ENCODE measurements at places on chromosomes 3 and 15.

DNA sequence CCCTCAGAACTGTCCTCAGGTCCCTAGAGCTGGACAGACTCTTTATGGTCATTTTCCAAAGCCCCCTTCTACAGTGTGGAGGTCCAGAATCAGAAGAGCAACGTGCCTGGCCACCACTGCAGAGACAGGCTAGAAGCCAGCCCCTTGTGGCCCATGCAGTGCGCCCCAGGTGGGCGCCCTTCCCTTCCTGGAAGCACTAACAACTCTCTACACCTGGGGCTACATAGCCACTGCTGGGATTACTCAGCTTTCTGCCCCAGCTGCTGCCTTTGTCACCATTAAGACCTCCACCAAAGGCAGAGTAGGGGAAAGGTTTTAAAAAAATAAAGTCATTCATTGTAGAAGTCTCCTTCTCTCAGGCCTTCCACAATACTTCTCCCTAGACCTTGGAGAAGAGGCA, 2.3 kb downstream of the RASGRP1 start:
- DNase-seq: no peak

GRCh38 chr3:47006145-47006651, 26.7 kb downstream of the NBEAL2 start:
- DNase-seq: no peak

DNA sequence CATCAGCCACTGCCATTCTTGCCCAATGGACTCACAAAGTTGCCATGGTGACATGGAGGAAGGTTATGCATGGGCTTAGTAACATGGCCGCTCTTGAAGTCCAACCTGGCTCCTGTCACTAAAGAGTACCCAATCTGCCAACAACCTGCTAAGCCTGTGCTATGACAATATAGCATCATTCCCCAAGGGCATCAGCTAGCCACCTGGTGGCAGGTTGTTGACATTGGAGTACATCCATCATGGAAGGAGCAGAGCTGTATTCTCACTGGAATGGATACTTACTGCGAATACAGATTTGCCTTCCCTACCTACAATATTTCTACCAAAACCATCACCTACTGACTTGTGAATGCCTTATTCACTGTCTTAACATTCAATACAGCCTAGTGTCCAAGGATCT, 138.9 kb upstream of the RORA start:
- DNase-seq: no peak

DNA sequence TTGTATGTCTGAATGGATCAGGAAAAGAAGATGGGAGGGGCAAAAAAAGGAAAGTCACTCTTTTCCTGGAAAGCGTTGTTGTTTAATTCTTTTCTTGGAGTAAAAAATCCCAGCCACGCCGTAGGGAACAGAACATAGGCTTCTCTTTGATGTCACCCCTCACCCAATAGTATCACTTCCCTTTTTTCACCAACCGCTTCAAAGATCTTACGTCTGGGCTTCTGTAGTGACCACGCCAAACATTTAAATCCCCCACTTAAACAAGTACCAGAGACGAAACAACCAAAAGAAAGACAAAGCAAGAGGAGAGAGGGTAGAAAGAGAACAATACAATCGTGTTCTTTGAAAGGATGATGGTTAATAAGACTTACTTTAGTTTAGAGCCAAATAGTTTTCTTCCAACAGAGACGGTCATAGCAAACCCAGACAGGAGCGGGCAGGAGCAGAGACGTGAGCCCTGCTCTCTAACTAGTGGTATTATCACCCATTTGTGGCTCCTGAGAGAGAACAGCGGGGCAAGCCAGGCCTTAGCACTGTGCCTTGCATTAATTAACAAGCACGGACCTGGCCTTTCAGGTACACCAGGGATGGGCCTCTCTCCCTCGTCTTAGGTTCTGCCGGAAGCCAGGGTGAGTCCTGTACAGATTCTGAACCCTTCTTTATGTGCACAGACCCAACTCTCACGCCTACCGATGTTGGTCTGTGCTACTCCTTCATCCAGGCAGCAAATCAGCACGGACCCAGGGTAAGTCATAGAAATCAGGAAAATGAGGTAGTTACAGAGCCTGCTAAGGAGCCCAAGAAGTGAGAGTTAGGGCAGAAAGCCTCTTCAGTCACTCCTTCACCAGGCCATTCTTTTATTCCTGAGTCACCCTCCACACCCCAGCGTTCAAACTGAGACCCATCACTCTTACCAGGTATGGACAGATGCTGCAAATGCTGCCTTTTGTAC, 28.2 kb upstream of the BCL6 start:
- no peak for DNase-seq

DNA sequence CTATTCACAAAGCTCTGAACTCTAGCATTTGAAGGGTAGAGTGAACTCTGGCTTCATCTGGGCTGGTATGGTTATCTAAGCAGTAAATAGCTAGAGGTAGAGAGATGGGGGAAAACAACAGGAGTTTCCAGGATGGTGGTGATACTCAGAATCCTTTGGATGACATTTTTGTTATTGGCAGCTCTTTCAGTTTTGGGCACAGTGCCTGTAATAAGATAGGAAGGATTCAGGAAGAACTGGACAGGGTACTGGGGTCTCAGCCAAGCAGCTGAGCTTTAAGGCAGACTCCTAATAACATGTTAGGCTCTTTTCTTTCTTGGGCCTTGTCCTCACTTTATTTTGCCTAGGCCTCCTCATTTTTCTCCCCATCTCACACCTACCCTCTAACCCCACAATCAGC, 338.5 kb downstream of the CADM2 start:
- no peak for DNase-seq

GRCh38 chr15:48300038-48300437, 31.2 kb upstream of the DUT start:
- DNase-seq: no peak

GRCh38 chr15:90161950-90162361, 39.2 kb upstream of the SEMA4B start:
- no peak for DNase-seq

DNA sequence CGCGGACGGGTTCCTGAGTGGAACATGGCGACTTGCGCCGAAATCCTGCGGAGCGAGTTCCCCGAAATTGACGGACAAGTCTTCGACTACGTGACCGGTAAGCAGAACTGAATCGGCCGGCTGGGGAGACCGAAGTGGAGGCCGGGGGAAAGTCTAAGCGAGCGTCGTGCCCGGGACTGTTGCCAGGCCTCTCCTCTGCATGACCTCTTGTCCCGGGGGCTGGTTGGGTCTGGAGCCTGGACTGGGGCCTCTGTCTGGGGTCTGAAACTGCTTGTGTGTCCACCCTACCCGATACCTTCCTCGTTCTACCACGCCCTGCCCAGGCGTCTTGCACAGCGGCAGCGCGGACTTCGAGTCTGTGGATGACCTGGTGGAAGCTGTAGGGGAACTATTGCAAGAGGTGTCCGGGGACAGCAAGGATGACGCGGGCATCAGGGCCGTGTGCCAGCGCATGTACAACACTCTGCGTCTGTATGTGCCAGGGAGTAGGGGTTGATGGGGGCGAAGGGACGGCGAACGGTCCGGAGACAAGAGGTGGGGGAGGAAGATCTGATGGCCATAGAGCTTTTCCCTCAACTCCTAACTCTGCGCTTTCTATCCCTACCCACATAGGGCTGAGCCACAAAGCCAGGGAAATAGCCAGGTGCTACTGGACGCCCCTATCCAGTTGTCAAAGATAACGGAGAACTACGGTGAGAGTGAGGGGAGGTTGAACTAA, at the start of gene ABCF3:
Gene ABCF3 (plus strand): TSS at position 16 of the 718 bp plus-strand sequence. CDS start 9 bp downstream, at position 25.
- peak; percentile 40 for DNase-seq

GRCh38 chr15:70132571-70132970, 34.9 kb upstream of the TLE3 start:
- DNase-seq: no peak

DNA sequence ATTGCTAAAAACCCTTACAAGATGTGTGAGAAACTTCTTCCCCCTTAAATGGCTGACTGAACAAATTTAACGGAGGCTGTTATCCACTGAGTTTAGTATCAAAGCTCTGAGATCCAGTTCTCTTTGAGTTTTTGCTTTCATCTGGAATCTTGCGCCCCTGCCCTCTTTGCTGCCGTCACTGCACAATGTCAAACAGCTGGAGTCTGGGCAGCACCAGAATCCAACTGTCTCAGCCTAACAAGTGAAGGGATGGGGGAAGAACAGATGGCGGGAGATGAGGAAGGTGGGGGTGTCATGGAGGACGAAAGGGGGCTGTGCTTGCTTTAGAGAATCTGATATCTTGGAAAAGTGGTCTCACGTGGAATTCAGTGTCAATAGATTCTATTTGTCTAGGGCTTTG, 7.0 kb upstream of the BOC start:
- DNase-seq: no peak

DNA sequence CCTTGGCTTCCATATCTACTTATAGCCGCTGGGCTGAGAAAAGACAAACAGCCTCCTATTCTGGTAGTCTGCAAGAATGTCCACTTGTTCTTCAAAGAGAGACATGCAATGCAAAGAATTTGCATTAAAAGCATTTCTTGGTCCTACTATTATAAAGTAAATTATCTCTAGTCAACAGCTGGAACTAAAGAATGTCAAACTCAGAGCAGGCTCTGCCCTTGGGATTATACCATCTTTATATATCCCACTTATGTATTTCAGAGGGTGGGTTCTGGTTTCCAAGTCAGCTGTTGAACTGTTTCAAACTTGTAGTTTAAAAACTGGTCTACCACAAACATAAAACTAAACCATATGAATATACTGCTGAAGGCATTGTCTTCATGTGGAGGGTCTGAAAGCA, 7.0 kb upstream of the ACTC1 start:
- no peak for DNase-seq

DNA sequence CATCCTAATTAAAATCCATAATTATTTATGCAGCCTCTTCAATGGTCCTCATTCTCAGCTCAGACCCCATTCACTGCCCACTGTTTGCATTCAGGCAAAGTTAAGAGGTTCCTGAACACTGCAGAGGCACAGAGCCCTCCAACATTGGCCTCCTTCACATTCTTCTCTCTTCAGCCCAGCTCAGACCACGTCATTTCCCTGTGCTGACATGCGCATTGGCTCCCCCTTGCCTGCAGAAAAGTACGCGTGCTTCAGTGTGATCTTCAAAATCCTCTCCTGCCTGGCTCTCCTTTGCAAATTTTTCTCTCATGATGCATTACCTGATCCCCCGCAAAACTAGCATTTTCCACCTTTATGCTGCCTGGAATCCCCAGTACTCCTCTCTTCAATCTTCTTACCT, 552.3 kb downstream of the NTRK3 start:
- no peak for DNase-seq

- no peak for DNase-seq
Measured at GRCh38 chr15:63052077-63052841, 9.7 kb downstream of the TPM1 start.

GRCh38 chr15:22806664-22807063, 20.2 kb downstream of the NIPA1 start:
- DNase-seq: no peak

- DNase-seq: peak; percentile 75
Measured at GRCh38 chr15:98668566-98669308, 20.4 kb downstream of the IGF1R start.

DNA sequence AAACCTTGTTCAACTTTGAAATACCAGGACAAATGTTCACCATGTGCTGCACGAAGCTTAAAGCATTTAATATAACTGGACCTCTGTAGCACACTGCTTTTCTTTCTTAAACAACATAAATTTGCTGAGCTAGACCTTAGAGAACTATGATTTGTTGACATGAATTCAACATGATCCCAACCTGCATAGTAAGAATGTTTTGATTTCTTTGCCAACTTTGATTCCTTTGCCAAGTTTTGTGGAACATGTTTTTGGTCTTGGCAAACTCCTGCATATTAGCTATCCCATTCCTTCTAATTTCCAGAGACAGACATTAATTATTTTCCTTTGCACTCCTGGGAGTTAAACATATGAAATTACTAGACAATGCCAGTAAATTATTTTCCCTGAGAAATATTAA, 197.2 kb upstream of the RBMS3 start:
- DNase-seq: peak; percentile 3

DNA sequence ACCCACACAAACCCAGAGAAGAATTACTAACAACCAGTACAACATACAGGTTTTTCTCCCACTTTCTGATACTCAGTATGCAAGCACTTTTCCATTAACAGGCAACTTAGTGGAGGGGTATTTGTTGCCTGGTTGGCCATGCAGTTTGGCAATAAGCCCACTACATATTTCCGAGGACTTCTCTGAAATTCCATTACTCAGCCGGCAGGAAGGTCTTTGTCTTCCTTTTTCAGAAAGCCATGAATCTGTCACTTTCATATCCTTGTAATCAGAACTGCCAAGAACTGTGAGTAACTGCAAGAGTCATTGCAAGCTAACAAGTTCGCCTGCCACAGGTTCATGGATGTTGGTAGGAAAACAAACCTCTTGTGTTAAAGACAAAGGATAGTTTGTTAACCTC, 422.3 kb upstream of the ROBO1 start:
- peak; percentile 95 for DNase-seq

DNA sequence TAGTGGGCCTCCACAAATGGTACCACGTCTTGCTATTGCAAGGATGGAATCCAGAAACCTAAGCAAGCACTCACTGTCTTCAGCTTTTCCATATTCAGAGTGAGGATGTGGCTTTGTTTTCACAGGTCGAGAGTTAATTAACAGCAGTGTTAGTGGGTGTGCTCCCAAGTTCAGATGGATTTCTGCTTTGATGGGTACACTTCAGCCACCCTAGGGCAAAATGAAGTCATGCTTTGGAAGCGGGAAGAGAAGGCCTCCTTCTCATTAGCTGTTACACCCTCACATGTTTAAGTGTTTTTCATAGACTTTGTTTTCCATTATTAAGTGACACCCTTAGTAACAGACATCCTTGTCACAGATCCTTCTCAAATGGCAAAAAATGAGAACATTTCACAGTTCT, 36.3 kb upstream of the DYNC1LI1 start:
- no peak for DNase-seq

DNA sequence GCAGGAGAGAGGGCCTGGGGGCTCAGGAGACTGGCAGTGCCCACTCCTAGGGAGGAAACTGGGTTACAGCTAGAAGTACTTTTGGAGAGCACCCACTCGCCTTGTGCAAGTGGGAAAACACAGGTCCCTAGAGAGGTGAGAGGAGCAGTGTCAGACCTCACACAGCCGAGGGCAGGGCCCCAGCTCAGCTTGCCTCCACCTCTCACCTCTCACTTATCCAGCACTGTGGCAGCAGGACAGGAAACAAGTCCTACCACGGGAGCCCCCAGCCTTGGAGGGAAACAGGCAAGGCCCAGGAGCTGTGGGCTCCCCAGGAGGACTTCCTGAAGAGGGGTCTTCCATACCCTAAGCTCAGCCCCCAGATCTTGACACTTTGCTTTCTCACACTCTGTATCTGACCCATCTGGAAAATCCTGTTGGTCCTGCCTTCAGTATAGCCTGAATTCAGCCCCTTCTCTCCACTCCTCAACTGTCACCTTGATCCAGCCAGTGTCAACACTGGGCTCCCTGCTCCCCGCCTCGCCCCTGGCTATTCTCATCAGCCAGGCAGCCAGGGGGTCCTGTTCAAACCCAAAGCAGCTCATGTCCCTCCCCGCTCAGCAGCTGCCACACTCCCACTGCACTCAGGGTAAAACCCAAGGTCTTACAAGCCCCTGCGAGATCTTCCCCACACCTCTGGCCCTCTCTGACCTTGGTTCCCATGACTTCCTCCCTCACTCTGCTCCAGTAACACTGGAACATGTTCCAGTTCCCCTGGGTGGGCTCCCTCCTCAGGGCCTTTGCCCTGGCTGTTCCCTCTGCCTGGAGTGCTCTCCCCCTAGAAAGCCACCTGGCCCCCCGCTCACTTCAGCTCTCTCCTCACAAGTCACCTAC, 870 bp upstream of the TMEM40 start:
- no peak for DNase-seq

- no peak for DNase-seq
Measured at GRCh38 chr15:44441095-44441501, 13.7 kb downstream of the CTDSPL2 start.

All from astrocyte (in vitro differentiated cells and primary cell).